Stimulated activated CD4-positive, alpha-beta T cell treated with anti-CD3 and anti-CD28 coated beads, Interleukin-4, amount 100 ng/mL, for 24 hours (primary cell): ENCODE measurements at places on chromosomes 2 and 18.

GRCh38 chr2:242085941-242086621, 216.6 kb downstream of the RTP5 start:
- peak; percentile 14 for DNase-seq

- no peak for DNase-seq
Measured at GRCh38 chr18:1895456-1896185, 675.7 kb downstream of the METTL4 start.

DNA sequence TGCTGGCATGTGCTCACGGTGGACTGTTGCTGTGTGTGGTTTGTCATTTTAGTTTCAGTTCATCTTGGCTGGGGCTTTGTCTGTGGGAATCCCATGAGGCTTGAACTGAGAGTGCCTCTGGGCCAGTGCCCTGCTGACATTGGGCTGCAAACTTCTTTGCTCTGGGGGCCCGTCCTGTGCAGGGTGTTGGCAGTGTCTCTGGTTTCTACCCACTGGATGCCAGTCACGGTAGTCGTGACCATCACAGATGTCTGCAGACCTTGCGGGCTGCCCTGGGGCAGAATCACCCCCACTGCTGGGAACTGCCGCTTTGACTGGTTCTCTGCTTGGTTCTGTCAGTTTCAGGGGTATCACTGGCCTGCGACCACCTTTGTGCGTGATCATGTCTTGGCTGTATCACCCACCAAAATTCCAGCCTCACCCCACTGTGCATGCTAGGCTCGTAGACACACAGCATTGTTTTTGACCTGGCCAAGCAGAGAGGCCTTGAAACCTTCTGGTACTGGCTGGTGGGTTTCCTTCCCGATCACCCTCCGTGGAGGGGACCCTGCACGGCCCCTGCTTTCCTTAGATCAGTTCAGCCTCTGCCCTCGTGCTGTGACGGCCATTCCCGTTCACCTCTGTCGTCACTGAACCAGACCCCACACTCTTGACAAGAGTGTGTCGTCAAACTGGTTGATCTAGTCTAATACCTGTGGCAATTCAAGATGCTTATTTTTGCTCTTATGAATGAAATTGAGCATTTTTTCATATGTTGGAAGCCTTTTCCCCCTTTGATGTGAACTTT, 57.6 kb downstream of the KCNG2 start:
- DNase-seq: no peak

DNA sequence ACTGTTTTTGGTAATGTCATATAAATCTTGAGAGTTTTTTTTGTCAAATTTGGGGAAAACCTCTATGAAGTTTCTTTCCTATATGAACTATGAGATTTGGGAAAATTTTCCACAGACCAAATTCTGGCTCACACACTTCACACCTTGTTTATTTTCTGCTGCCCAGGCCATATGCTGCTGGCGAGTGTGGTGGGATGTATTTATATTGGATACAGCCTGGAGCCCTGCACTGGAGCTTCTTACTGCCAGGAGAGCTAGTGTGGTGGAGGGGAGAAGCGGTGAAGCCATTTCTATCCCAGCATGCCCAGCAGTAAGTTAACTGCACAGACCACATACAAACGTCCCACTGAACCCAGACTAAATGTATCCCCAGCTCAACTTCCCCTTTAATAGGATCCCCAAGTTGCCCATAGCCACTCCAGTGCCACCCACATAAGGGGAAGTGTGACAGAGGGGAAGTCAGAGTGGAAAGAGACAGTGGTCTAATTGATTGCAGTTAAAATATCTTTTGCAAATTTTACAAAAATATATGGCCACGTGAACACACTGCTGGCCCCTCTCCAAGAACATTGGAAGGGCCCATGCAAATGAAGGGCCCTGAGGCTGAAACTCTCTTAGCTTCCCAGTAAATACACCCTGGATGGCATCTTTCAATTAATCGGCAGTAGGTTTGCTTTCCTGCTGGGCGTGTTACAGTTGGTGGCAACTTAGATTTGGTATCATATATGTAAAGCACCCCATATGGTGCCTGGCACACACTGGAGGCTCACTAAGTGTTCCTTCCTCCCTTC, 146.6 kb upstream of the ITGA6 start:
- no peak for DNase-seq

- no peak for DNase-seq
Measured at GRCh38 chr2:120434492-120435308, 88.8 kb downstream of the INHBB start.

- DNase-seq: no peak
Measured at GRCh38 chr18:25467226-25467987, 115.4 kb upstream of the ZNF521 start.

DNA sequence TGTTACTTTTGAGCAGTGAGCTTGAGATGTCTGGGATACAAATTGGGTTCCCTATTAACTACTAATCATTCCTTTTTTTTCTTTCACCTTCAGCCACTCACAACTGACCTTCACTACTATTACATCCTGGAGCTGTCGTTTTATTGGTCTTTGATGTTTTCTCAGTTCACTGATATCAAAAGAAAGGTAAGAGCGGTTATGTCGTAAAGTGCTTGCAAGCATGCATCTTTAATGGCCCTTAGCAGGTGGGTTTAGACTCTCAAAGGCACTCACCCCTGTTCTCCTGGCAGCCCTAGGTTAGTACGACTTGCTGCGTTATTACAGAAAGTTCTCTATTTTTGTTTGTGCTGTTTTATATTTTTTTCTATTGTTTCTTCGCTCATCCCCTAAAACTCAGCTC, 107.6 kb upstream of the NOSTRIN start:
- DNase-seq: no peak

DNA sequence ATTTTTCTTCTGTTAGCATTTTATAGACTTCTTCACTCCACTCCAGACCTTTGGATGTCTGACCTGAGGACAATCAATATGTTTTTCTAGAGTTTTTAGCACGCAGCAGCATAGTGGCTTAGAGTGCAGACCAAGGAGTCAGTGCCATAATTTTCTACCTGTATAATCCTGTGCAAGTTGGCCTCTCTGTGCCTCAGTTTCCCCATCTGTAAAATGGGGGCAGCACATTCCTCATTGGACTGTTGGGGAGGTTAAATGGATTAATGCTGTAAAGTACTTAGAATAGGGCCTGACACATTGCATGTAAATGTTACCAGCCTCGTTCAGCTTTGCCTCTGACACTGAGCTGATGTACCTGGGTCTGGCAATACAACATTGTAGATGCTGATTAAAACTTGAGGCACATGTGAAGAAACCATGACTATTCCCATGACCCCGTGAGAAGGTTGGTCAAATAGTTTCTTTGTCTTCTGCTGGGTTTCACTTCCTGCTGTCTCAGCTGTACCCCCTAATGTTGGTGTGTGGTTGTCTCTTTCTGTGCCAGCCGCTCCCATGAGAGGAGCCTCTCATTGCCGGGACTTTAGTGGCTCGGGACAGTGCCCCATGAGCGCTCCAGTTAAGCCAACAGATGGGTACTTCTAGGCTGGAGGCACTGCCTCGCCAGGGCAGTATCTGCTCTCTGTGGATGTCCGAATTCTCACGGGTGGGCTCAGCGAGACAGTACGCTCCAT, 125.3 kb downstream of the SH3RF3 start:
- no peak for DNase-seq

GRCh38 chr2:111618226-111618977, 265.6 kb downstream of the ANAPC1 start:
- no peak for DNase-seq

- no peak for DNase-seq
Measured at GRCh38 chr2:145116834-145117725, 597.2 kb upstream of the ZEB2 start.

- no peak for DNase-seq
Measured at GRCh38 chr2:143974262-143974661, 545.7 kb downstream of the ZEB2 start.

GRCh38 chr2:98470851-98471255, 26.2 kb downstream of the INPP4A start:
- no peak for DNase-seq
